ENCODE measurements at places on chromosomes 2 and 18. TPM values are rescaled to one million over a fixed set of nuclear protein-coding genes. Genes with fewer than 3 reads are reported as not detected.

Gene TEKT4
- total RNA-seq, result not detected

Gene COL4A4
- total RNA-seq, result under 0.01 TPM

Gene CD207
- not detected for total RNA-seq

GRCh38 chr2:239263669-239264491 lies 136.9 kb downstream of the HDAC4 start:
- peak; percentile 31 for DNase-seq

DNA sequence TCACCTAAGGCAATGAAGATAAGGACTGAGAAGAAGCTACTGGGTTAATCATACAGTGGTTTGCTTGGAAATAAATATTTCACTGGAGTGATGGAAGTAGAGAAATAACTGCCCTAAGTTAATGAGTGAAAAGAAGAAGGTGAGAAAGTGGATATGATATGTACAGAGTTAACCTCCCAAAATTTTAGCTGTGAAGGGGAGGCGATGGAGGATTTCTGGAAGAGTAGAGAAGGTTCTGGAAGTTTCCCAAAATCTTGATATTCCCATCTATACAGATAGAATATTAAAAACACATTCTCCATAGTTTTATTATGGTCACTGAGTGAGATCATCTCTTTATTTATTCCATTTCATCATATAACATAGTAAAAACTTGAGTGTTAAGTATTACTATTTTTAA lies 296.6 kb upstream of the RGPD4 start:
- no peak for DNase-seq

- no peak for DNase-seq
These were observed 116.9 kb upstream of the TEX51 start for GRCh38 chr2:126781806-126782205.

DNA sequence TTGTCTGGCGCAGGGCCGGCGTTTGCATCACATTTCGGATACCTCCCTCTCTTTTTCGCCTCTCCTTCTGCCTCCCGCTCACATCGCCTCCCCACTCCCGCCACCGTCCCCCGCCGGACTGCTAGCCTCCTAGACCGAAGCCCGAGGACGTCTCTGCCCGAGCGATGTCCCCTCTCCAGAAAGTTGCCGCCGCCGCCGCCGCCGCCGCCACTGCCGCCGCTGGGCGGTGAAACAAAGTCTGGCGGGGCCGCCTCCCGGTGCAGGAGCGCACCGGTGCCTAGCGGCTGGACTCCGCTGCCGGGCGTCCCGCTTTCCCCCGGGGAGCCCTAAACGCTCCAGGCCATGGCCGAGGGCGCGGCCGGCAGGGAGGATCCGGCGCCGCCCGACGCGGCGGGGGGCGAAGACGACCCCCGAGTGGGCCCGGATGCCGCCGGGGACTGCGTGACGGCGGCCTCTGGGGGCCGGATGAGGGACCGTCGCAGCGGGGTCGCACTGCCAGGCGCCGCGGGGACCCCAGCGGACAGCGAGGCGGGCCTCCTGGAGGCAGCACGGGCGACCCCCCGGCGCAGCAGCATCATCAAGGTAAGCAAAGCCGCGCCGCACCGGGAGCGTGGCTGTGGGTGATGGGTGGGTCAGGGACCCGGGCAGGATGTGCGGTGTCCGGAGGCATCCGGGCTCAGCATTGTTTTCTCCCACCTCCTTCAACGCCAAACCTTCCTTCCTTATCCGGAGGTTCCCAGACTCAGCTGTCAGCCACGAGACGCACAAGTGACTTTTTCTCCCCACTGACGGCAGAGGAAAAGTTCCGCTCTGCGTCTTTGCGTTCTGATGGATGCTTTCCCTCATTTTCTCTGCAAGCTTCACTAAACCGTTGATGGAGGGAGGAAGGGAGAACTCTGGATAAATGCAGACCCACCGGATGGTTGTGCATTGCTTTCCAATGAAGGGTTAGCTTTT lies 643 bp downstream of the PLCL1 start:
- DNase-seq, result peak; percentile 17

All from fibroblast of villous mesenchyme (primary cell).